ENCODE measurements at places on chromosomes 5 and 9.
A peak's percentile ranks its signal among the peaks of the same experiment; 100 is the strongest.

GRCh38 chr5:140108093-140109017 lies 5.6 kb upstream of the PURA start:
- peak; percentile 44 for DNase-seq

GRCh38 chr5:141637123-141637766 lies 448 bp downstream of the RELL2 start:
- DNase-seq: peak; percentile 63

DNA sequence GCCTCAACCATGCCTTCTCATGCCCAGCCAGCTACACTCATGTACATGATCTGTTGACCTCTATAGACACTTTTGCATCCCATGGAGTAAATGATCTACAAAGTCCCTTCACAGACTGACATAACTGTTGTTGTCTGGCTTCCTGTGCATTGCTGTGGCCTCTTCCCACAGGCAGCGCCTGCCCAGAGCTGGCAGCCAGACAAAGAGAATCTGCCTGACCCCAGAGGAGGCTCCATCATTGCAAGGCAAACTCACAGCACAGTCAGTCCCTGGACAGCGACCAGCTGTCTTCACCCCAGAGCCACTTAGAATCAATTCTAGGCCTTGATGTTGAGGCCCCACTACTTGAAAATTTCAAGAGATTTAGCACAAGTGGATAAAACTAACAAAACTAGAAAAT lies 65.5 kb downstream of the INSYN2B start:
- DNase-seq: no peak

DNA sequence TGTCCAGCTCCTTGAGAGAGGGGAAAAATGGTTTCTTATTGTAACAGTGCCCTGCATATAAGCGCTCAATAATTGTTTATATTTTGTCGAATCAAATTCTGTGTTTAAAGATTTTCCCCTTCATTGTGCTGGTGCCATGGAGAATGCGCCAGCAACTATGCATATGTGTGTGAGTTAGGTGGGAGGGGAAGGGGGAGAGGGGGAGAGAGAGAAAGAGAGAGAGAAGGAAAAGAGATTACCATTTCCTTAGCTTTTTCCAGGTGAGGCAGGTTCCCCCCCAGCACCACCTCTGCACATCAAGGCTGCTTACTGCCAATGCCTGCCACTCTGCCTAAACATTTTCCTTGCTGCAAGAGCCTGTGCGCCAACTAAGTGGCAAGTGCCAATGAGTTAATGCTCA lies 111.0 kb downstream of the PJA2 start:
- no peak for DNase-seq

DNA sequence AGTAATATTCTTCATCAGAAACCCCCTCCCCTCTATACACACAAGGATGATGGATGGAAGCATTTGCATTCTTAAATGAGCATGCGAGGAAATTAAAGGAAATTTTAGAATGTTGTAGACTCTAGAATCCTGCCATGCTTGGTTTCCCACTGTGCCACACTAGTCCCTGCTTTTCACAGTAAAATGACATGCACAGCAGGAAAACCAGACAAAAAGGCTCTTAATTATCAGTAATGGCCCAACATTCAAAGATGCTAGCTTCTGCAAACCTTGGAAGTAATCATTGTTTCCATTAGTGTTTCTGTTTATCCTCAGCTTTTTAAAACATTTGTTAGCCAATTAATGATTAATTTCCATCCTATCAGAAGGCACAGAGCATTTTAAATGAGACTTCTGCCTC lies 255.8 kb downstream of the SLCO4C1 start:
- DNase-seq: no peak

DNA sequence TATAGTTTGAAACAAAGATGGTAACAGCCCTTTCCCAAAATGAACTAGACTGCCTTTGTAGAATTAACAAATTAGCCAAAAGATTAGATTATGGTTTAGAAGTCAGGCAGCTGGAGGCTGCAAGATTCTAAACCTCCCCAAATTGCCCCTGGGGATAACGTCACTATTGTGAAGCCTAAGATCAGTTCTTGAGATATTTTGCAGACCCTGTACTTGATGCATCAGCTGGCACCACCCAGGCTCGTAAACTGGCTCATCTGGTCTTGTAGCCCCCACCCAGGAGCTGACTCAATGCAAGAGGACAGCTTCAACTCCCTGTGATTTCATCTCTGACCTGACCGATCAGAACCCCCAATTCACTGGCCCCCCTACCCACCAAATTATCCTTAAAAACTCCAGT lies 4.2 kb upstream of the SOWAHA start:
- DNase-seq: no peak

DNA sequence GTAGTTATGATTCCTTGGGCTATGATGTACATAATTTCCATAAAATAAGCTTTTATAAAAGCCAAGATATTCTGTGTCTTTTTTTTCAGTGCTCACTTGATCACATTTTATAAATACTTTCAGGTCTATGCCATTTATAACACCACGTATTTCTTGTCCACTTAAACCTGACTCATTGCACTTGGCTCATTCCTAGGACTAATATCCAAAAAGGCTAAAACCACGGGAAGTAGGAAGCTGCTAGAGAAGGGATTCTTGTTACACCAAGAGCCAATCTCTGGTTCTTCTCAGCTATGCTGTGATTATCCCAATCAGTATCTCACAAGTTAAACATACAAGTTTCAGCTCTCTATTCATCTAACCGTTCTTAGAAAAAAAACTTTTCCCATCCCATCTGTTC lies 80.4 kb upstream of the CDH6 start:
- no peak for DNase-seq

DNA sequence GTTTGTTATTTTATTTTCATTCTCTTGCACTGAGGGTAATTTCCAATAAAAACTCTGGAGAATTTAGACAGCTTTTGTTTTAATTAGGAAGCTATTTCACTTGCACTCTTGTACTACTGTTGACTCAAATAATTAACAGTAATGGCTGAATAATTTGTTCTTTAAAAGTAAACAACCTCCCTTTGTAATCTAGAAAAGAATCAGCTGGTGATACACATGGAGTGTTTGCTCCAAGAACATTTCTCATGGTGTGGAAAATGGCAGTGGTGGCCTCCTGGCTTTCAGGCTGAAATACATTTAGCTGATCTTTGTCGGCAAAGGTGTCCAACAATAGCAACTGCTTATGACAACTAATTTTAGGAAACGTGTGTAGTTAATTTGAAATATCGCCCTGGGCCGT lies 129.4 kb downstream of the C9orf152 start:
- no peak for DNase-seq

DNA sequence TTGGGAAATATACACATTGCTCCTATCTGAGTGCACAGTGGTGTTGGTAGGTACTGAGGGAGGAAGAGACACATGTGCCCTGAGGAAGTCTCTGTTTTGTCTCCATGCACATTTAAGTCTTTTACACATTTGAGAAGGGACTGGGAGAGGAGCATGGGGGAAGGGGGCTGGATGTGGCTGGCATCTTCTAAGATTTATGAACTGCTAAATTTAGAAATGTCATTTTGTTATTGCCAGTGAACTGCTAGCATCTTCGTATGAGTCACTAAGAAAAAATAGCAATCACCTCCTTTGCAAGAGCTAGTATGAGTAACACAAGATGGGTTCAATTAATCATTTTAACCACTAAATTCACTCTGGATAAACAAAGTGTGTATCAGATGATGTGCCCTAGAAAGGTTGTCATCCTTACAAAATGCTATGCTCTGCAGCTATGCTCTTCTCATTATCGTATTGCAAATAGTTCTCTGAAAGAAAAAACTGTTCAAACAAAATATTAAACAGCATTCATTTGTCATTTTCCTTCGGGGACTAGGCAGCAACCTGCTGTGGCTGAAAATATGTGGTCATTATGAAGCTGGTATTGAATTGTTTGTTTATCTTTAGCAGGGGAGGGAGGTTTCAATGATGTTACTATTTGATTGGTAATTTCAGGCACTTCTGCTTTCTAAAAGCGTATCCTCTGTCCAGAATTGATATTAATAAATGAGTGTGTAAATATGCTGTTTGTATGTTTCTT lies 236.5 kb downstream of the DMRTA1 start:
- peak; percentile 2 for DNase-seq

DNA sequence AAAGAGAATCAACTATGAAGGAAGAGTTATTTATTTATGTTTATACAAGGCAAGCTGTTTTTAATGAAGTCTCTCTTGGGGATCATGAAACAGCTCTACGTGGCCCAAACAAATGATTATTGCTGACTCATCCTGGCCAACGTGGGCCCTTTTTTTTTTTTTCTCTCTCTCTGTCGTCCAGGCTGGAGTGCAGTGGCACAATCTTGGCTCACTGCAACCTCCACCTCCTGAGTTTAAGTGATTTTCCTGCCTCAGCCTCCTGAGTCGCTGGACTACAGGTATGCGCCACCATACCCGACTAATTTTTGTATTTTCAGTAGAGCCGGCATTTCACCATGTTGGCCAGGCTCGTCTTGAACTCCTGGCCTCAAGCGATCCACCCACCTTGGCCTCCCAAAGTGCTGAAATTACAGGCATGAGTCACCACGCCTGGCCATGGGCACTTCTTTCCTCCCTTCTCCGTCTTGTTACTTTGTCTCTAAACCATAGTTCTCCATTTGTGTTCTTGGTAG lies 98.3 kb downstream of the BASP1 start:
- DNase-seq: no peak

GRCh38 chr5:100840370-100840769 lies 62.7 kb downstream of the ST8SIA4 start:
- peak; percentile 45 for DNase-seq

DNA sequence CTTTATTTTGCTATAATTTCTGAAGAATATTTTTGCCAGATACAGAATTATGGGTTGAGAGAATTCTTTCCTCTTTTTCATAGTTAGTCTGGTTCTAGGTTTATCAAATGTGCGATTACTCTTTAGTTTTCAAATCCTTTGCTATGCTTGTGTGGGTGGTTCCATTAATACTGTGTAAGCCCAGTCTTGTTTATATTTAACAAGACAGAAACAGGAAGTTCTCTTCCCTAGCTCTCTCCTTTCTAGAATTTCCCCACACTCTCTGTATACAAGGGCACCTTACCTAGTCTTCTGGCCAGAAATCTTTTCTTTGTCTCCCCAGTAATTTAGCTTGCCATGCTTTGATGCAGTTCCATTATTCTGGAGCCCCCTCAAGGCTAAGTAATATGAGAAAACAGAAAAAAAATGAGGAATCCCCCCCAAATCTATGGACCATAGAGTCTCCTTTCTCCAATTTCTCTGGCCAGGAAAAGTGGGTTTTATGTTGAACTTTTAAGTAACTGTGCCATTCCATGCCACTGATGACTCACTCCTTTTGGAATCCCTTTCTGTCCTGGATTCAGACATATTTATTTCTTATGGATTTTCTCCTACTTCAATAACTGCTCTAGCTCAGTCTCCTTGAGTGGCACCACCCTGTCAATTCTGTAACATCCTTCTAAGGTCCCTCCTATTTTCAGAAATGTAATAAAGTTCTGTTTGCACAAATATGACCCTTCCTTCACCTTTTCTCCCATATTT lies 1714.1 kb downstream of the EFNA5 start:
- no peak for DNase-seq

- no peak for DNase-seq
Measured at GRCh38 chr5:180621311-180621710, 28.1 kb downstream of the FLT4 start.

- DNase-seq: no peak
Measured at GRCh38 chr5:31116466-31117031, 76.9 kb upstream of the CDH6 start.

- no peak for DNase-seq
Measured at GRCh38 chr5:113652161-113652560, 138.7 kb downstream of the YTHDC2 start.

GRCh38 chr5:57117596-57117995 lies 56.3 kb upstream of the GPBP1 start:
- peak; percentile 63 for DNase-seq

DNA sequence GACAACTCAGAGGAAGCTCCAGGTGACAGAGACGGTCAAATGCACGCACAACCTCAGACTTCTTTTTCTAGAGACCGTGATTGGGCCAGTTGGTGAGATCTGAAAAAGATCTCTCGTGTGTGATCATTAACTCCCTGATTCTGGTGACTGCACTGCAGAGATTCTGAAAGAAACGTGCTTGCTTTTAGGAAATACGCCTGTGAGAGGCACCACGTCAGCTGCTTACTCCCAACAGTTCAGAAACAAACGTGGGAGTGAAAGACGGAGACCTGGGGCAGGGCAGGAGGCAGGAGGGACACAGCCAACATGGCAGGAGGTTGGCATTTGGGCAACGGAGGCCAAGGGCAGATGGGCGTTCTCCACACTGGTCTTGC lies 15.9 kb downstream of the SLC12A7 start:
- DNase-seq: no peak

- no peak for DNase-seq
Measured at GRCh38 chr5:116078199-116078598, 6.6 kb upstream of the COMMD10 start.

GRCh38 chr5:115575167-115576070 lies 26.9 kb downstream of the TICAM2 start:
- DNase-seq: no peak

Measured in activated CD4-positive, alpha-beta T cell treated with anti-CD3 and anti-CD28 coated beads for 48 hours (primary cell).